ENCODE measurements at places on chromosomes 11 and 22.

- DNase-seq = no peak
Measured at GRCh38 chr11:122931510-122931909, 49.0 kb downstream of the JHY start.

DNA sequence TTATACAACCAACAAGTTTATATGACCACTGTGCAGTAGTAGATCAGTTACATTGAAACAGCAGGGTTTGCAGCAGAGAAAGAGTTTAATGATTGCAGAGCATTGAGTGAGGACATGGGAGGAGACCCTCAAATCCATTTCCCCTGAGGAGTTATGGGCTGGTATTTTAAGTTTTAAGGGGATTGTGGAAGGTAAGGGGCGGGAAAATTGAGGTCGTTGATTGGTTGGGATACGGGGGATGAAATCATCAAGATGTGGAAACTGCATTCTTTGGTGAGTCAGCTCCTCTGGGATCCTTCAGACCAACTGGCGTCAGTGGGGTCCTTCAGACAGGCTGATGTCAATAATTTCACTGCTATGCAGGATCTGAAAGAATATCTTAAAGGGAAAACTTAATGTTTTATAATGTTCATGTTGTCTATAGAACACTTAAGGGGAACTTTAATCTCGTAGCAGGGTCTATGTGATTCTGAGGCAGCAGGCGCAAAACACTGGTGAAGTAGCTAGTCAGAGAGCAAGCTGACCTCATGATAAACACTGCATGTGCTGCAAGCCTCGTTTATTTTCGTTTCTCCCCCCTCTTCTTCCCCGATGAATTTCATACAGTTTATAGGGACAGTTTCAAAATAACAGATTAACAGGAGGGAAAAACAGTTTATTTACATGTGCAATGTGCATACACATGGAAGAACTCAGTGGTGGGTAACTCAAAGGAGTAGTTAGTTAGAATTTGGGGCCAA is 17.4 kb upstream of the BACE1-AS start:
- no peak for DNase-seq

GRCh38 chr11:37230865-37231264 is 632.8 kb upstream of the RAG2 start:
- DNase-seq = no peak

DNA sequence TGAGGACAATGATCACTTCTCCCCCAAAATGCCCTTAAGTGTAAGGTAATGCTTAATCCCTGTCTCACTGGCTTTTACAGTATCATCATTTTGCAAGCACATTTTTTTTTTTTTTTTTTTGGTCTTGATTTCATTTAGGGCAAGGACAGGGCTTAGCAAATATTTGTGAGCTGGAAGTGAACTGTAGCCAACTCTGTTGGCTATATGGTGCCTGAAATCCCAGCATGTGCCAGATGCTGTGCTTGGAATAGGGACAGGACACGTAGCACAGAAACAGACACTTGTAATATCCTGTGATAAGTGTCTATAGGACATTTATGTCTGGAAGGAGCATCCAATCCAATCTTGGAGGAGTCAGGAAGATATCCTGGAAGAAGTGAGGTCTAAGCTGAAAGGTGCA is 198.3 kb downstream of the NAV2 start:
- no peak for DNase-seq

GRCh38 chr11:106086850-106087249 is 9.4 kb downstream of the AASDHPPT start:
- no peak for DNase-seq

DNA sequence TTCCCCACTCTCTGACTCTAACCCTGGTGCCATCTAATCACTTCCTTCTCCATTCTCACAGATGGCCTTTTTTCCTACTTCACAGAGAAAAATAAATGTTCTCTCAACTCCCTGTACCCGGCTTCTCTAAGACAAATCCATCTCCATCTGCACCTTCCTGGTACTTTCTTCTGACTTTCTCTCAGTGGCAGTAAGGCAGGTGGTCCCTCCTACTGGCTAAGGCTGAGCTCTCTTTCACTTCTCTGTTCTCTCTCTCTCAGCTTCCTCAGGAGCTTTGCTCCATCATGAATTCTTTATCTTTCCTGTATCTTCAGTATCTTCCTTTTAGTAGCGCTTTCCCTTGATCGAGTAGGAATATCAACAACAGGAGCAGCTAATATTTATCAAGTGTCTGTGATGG is 421.6 kb downstream of the TMEM135 start:
- no peak for DNase-seq

GRCh38 chr11:72216638-72217037 is at the start of gene FOLR2:
FOLR2 (plus strand) TSS chr11:72216794; CDS start chr11:72218585, 1,791 bp downstream.
- DNase-seq = no peak

GRCh38 chr11:32092581-32093170 is 1.8 kb downstream of the RCN1 start:
- DNase-seq = no peak

DNA sequence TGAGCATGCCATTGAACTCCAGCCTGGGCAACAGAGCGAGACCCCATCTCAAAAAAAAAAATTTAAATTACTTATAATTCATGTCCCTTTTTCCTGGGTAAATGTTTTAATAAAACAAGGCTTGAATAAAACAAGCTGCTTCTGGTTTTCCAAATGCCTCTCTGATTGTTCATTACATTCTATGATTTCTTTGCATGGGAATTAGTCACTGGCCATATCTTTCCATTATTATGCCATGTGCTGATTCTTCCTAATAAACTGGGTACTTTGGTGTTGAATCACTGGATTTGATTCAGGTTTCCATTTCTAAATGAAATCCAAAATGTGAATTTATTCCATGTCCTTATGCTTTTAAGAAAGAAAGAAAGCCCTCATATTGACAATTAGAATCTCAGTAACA is 42.6 kb downstream of the ZNF215 start:
- no peak for DNase-seq

GRCh38 chr11:87832211-87832610 is 343.0 kb downstream of the RAB38 start:
- DNase-seq = no peak

DNA sequence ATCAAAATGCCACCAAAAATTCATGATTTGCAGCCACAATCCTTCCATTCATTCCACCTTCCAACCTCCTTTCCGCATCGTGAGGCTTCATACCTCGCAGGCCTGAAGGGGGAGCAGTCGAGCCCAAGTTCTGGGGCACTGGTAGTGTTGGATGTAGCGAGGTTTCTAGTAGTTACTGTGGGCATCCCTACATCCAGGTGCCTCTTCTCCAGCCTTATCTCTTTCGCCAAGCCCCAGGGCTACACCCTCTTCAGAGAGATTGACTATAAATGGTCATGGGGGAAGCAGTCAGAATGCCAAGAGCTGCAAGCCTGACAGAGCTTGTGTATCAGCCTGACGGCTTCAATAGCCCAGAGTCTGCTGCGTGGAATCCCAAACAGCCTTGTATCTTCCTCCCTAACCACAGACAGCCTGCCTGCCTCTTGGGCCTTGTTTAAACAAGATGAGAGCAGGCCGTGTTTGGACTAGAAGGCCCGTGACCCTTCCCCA is 28.9 kb downstream of the CLMP start:
- peak; percentile 27 for DNase-seq

DNA sequence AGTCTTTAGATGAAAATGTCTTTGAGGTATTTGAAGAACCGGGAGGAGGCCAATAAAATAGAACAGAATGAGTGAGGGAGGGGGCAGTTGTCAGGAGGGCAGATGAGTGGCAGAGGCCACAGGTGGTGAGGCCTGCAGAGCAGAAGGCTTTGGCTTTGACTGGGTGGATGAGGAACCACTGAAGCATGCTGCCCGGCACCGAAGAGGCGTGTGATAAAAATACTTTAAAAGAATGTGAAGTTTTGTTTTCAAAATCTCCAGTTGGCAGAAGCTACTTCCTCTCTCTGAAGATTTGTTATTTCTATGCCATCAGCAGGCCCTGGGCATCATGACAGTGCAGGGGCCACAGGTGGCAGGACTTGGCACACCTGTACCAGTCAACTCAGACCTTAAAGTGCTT is 6.3 kb downstream of the MS4A12 start:
- no peak for DNase-seq

GRCh38 chr11:86693518-86693917 is 21.1 kb upstream of the ME3 start:
- DNase-seq = no peak

DNA sequence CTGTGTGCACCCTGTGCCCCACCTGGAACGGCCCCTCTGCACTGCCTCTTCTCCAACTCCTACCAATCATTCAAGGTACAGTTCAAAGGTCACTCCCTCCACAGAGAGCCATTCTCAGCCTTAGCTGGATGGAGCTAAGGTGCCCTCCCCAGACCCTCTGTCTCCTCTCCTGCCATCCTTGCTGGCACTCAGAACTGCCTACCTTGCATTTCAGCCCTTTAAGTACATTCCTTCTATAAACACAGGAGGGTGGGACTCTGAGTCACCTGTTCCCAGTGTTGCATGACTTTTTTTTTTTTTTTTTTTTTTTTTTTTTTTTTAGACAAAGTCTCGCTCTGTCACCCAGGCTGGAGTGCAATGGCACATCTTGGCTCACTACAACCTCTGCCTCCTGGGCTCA is 8.6 kb downstream of the TTLL1 start:
- no peak for DNase-seq

DNA sequence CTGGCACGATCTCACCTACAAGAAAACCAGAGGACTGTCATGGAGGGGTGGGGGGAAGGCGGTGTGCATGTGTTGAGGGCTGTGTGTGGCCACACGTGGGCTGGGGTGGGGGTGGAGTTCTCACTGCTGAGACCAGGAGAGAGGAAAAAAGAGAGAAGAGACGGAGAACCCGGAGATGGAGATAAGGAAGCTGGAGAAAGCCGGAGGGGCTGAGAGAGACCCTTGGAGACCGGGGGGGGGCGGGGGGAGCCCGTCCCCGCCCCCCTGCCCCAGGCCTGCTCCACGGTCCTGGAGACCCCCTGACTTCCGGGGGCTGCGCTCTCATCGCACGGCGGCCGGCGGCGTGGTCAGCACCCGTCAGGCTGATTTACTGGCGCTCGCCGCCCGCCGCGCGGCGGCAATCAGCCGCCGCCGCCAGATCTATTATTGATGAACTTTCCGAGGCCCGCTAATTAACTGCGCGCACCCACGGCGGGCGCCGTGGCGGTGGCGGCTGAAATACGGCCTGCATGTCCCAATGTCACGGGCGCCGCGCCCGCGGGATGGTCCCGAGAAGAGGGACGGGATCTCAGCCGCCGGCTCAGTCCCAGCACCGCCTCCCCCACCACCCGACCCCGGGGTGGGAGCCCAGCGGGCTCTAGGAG is 187.4 kb downstream of the MN1 start:
- no peak for DNase-seq

DNA sequence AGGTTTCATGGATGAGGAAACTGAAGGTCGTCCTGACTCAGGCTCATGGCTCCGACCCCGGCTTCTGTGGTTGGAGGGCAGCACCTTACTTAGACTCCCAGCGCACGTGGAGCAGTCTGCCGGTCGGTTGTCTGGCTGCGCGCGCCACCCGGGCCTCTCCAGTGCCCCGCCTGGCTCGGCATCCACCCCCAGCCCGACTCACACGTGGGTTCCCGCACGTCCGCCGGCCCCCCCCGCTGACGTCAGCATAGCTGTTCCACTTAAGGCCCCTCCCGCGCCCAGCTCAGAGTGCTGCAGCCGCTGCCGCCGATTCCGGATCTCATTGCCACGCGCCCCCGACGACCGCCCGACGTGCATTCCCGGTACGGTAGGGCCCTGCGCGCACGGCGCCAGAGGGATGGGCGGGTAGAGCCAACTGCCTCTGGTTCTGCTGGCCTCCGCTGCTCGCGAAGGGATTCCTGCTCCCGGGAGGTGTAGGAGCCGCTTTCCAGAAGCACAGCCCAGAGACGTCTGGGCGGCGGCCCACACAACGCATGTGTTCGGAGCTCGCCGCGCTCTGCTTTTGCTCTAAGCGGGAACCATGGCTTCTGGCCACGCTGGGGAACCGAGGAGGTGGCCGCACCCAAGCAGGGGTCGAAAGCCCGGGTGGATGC is at the start of gene LDHA:
Gene LDHA (plus strand): TSS at position 289 of the 653 bp plus-strand sequence. CDS start 2,280 bp downstream, outside the sequence.
- peak; percentile 100 for DNase-seq

DNA sequence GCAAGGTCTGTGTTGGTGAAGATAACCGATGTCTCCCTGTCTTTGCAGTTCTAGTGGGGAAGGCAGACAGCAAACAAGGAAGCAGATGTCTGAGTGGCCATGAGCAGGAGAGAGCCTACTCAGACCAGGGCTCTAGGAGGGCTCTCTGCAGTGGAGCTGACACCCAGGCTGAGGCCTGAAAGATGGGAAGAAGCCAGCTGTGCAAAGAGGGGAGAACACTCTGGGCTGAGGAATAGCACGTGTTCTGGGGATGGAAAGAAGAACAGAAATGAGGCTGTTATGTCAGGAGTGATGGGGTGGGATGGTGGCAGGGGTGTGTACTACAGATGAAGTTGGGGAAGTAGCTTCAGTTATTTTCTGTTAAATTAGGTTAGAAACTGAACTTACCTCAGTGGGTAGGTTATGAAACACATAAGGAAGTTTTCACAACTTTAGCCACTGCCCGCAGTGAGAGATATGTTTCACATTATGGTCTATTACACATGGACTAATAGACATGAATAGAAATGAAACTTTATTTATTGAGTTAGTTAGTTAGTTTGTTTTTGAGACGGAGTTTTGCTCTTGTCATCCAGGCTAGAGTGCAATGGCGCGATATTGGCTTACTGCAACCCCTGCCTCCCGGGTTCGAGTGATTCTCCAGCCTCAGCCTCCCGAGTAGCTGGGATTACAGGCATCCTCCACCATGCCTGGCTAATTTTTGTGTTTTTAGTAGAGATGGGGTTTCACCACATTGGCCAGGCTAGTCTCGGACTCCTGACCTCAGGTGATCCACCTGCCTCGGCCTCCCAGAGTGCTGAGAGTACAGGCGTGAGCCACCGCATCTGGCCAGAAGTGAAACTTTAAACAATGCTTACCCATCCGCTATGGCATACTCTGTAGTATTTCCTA is 7.8 kb downstream of the DCPS start:
- no peak for DNase-seq

- no peak for DNase-seq
Measured at GRCh38 chr22:29197096-29197495, 8.6 kb upstream of the EMID1 start.

GRCh38 chr11:133787379-133788141 is 57.8 kb downstream of the SPATA19 start:
- DNase-seq = peak; percentile 15

GRCh38 chr11:133893381-133893780 is 48.1 kb upstream of the SPATA19 start:
- DNase-seq = no peak

GRCh38 chr22:45459235-45459634 is 43.4 kb upstream of the FBLN1 start:
- no peak for DNase-seq

- no peak for DNase-seq
Measured at GRCh38 chr11:61133956-61134662, 27.1 kb downstream of the VPS37C start.

GRCh38 chr22:40593460-40594273 is 42.9 kb downstream of the MRTFA start:
- no peak for DNase-seq

GRCh38 chr11:83007909-83008580 is 63.7 kb downstream of the RAB30 start:
- DNase-seq = no peak

DNA sequence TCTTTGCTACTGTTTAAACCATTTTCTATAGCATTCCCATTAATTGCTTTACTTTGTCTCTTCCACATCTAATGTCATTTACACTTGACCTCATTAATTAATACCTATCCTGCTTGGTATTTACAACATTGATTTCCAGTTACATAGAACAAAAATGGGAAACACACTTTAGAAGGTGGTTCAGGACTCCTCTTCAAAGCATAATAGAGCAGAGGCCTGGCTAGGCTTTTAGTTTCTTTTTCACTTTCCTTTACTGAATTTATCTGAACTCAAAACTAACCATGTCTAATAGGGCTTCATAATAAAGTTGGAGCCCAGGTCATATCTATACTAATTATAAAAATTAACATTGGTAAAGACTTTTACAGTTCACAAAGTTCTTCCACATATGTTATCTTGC is 648.0 kb upstream of the KIRREL3 start:
- no peak for DNase-seq

Data from stimulated activated CD4-positive, alpha-beta T cell treated with anti-CD3 and anti-CD28 coated beads, Interleukin-2, amount 100 ng/mL, for 24 hours (primary cell).